Activated naive CD4-positive, alpha-beta T cell treated with Interleukin-2 at 50 U/mL for 16 hours (primary cell): ENCODE measurements at places on chromosomes 2 and 18.

DNA sequence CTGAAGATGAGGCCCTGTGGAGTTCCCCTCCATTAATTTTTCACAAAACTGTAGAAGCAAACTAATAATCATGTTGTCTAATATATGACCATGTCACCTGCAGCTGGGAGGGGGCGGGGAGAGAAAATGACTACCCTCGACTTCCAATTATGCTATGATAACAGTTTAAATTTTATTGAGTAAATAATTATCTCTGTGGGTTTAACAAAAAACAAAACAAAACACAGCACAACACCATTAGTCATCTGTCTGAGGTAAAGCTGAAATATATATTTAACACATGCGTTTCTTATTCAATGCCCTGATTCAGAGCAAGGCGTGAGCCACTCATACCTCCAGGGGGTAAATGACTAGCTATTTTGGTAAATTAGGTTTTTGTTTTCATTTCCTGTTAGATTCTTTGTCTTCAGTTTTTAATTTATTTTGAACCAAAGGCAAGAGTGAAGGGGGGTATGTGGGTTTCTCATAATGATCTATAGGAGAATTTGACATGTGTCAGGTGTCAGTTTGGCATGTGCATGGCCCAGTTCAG lies 77.4 kb upstream of the ZCCHC2 start:
- no peak for DNase-seq

- DNase-seq, result no peak
These were observed 131.0 kb upstream of the SRD5A2 start for GRCh38 chr2:31711737-31712136.

GRCh38 chr2:139165601-139166000 lies 385.4 kb upstream of the NXPH2 start:
- no peak for DNase-seq

- no peak for DNase-seq
These were observed 228.9 kb upstream of the FOSL2 start for GRCh38 chr2:28163627-28164279.

- DNase-seq, result no peak
These were observed 40.6 kb downstream of the ZNF516 start for GRCh38 chr18:76454418-76454817.

DNA sequence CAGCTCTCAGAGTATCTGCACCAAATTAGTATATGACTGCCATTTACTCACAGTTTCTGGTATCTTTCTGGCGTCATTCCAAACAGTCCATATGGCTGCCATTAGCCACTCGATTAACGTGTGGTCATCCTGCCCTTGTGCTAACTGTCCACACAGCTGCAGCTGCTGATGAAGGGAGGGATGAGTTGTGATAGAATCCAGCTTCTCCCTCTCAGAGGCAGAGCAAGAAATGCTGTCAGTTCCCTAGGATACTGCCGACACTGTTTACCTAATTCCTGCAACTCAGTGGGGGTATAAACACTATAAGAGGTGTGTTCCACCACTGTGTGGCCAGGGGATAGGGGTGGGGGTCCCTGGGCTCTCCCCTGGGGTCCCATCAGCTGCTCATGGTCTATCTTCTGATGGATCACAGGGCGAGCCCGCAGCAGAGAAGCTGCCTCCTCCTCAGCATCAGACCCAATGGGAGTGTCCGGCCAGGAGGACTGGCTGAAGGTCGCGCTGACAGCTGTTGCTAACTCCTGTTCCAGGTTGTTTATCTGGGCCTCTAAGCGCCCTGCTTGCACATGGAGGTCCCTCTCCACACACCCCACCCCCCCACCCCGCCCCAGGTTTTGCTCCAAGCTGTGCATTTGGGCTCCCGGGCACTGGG lies 17.3 kb upstream of the KLHL23 start:
- no peak for DNase-seq

DNA sequence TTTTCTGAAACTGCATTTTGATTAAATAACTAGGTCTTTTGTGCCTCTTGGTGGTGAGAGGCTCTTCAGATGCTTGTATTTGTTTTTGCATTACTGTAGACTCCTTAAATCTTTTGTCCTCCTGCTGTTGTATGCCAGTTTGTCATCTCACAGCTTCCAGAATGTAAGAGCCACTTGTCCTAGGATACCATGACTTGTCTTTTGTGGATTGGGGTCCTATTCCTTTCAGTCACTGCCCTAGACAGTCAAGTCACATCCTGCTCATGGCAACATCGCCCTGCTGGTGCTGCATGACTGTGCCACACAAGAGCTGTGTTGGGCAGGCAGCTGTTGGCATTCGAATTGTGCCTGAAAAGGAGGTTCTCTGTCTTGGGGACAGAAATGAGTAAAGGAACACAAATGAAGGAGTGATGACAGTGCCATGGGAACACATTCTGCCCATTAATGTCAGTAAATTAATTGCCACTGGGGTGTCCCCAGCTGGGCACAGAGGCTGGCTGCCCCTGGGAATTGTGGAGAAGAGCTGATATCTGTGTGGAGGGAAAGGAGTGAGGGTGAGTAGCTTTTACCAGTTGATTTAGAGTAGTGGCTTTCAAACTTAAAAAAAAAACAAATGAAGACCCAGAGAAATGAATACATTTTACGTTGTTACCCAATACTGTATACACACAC lies 140.3 kb downstream of the ARL6IP6 start:
- DNase-seq, result no peak

- no peak for DNase-seq
These were observed 34.7 kb upstream of the LPIN1 start for GRCh38 chr2:11711751-11712150.

GRCh38 chr2:199903111-199903510 lies 8.0 kb upstream of the C2orf69 start:
- no peak for DNase-seq

GRCh38 chr2:120720746-120721375 lies 14.8 kb upstream of the GLI2 start:
- DNase-seq, result no peak

DNA sequence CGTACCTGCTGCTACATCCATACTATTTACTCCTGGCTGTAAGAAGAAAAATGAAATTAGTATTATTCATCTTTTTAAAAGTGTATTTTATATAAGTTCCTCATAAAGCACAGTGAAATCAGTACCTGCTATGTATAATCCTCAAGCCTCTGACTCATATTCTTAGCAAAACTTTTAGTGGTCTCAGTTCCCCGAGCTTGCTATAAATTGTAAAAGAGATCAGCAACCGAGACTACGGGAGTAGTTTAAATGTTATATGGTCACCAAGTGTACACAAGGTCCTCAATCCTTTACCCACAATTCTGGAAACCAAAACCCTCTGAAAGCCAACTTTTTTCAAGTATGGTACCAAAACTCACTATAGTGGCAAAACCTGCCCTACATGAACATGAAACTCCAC lies 24.2 kb downstream of the PRPF40A start:
- no peak for DNase-seq
